ENCODE measurements at places on chromosomes 4 and X.

- DNase-seq = no peak
Observed at GRCh38 chrX:45697591-45697990, 496.9 kb upstream of the DIPK2B start.

DNA sequence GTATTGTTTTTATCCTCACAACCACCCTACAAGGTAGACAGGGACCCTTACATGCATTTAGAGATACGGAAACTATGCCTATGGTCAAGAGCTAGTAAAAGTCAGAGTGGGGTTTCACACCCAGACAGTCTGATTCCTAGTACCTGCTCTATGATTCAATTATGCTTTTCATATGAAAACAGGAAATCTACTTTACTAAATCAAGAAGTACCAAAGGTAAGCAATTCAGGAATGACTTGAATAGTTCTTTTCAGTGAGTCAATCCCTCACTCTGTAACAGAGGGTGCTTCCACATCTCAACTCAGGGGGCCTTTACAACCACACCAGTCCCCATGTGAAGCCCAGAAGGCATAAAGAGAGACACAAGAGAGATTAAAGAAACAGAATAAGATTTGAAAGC is 191.4 kb downstream of the PPP3CA start:
- no peak for DNase-seq

GRCh38 chr4:15144967-15145295 is 142.7 kb downstream of the CPEB2 start:
- no peak for DNase-seq

- DNase-seq = no peak
Observed at GRCh38 chrX:24463077-24463476, 2.0 kb upstream of the PDK3 start.

DNA sequence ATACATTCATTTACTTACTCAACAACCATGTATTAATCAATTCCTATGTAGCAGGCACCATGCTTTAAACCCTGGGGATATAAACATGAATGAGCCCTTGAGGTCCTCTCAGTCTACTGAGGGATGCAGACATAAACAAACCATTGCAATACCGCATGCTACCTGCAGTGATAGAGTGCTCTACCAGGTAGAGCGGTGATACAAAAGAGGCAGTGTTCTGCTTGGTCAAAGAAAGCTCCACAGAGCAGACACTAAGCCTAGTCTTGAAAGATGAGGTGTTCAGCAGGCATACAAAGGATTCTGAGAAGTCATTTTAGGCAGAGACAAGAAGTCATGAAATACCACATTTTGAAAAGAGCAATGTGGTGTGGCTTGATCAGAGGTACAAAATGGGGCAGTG is 26.9 kb upstream of the AMOT start:
- DNase-seq = no peak

- no peak for DNase-seq
Observed at GRCh38 chrX:5857232-5857631, 371.4 kb downstream of the NLGN4X start.

DNA sequence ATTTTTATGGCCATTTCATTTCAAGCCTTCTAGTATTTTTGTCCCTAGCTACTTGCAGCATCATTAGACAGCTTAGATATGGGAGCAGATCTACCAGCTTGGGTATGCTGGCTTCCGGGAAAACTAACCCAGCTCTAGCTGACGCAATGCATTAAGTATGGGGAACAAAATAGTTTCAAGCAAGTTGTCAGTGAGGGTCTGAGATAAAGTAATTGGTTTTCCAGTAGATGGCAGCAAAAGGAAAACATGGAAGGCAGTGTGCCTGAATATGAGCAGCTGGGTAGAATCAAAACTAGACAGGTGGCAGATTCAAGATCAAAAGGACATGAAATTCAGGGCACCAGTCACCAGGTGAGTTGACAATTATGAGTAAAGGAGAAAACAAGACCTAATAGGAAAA is 340.9 kb upstream of the CTSO start:
- DNase-seq = peak; percentile 11

GRCh38 chrX:37781814-37782213 is 2.0 kb downstream of the CYBB start:
- no peak for DNase-seq

GRCh38 chr4:26020083-26020668 is 106.2 kb downstream of the SMIM20 start:
- no peak for DNase-seq

DNA sequence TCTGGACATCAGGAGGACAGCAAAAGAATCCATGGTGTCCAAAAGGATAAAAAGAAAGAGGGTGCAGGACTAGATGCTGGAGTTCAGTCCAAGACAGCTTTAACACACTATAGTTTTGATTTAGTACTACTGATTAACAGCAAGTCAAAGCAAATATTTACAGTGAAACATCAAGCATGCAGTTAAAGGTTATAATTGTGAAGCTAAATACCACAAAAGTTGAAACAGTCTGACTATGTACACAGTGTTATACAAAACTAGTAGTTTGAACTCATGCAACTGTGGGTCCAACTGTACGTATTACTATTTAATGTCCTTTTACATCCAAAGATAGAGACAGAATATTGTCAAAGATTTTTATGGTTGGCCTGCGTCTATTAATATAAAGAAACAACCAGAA is 57.6 kb downstream of the CHIC2 start:
- no peak for DNase-seq

- DNase-seq = no peak
Observed at GRCh38 chr4:110682311-110682710, 59.4 kb upstream of the PITX2 start.

GRCh38 chr4:172868271-172868670 is 300.3 kb upstream of the GALNT7 start:
- no peak for DNase-seq

DNA sequence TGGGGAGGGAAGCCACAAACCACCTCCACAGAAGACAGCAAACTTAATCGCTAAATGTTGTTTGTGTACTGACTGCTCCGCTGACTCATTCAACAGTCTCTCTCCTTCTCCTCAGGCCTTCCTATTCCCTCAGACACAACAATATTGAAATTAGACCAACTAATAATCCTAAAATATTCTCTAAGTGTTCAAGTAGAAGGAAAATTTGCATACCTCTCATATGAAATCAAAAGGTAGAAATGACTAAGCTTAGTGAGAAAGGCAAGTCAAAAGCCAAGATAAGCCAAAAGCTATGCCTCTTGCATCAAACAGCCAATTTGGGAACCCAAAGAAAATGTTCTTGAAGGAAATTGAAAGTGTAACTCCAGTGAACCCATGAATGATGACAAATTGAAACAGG is 75.7 kb upstream of the ARHGAP24 start:
- no peak for DNase-seq

- no peak for DNase-seq
Observed at GRCh38 chr4:35125995-35126712, 1118.2 kb downstream of the ARAP2 start.

DNA sequence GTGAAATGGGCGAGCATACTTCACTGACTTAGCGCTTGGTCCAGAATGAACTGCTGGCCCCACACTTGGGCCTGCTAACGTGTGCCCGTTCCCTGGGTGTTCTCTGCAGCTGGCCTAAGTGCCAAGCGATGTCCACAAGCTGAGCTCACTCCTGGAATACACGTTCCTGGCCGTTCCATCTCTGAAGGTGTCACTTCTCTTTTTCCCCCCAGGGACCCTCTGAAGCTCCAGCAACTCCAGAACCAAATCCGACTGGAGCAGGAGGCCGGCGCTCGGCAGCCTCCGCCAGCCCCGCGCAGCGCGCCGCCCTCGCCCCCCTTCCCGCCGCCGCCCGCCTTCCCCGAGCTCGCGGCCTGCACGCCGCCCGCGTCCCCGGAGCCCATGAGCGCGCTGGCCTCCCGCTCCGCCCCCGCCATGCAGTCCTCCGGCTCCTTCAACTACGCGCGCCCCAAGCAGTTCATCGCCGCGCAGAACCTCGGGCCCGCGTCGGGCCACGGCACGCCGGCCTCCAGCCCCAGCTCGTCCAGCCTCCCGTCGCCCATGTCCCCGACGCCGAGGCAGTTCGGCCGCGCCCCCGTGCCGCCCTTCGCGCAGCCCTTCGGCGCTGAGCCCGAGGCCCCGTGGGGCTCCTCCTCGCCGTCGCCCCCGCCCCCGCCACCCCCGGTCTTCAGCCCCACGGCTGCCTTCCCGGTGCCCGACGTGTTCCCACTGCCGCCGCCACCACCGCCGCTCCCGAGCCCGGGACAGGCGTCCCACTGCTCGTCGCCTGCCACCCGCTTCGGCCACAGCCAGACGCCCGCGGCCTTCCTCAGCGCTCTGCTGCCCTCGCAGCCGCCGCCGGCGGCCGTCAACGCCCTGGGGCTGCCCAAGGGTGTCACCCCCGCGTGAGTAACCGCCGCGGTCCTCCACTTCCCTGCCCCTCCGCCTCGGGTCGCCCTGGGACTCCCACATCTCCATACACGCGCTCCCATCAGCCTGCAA is 132.3 kb downstream of the CBR4 start:
- peak; percentile 82 for DNase-seq

DNA sequence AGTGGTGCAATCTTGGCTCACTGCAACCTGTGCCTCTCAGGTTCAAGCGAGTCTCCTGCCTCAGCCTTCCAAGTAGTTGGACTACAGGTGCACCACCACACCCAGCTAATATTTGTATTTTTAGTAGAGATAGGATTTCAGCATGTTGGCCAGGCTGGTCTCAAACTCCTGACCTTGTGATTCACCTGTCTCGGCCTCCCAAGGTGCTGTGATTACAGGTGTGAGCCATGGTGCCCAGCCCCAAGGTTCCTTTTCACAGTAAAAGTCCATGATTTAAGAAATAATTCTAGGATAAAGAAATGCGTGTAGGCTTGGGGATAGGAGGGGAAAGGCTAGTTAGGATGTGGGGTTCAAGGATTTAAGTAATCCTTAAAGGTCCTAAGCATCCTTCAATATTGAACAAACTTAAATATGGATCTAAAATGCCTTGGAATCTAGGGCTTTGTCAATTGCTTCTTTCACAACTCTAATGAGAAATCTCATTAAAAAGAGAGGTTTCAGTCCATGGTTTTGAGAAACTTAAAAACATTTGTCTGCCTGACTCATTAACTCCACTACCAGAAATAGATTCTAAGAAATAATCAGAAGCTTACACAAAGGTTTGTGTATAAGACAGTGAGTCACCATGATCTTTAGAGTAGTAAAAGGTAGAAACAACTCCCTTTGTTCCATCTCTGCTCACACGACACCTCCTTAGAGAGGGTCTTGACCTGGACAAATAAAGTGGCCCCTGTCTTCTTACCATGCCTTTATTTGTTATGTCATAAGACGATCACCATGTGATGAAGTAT is 203.2 kb downstream of the PTTG2 start:
- no peak for DNase-seq

GRCh38 chr4:134328741-134329140 is 127.2 kb upstream of the PABPC4L start:
- DNase-seq = no peak

DNA sequence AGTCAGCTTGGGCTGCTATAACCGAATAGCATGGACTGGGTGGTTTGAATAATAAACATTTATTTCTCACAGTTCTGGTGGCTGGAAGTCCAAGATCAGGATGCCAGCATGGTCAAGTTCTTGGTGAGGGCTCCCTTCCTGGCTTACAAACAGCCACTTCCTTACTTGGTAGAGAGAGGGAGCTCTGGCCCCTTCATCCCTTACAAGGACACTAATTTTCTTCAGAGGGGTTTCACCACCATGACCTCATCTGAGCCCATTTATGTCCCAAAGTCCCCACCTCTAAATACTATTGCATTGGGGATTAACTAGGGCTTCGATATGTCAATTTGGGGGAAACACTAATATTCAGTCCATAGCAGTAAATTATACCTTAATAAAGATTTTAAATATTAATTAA is 61.8 kb downstream of the CLNK start:
- peak; percentile 33 for DNase-seq

DNA sequence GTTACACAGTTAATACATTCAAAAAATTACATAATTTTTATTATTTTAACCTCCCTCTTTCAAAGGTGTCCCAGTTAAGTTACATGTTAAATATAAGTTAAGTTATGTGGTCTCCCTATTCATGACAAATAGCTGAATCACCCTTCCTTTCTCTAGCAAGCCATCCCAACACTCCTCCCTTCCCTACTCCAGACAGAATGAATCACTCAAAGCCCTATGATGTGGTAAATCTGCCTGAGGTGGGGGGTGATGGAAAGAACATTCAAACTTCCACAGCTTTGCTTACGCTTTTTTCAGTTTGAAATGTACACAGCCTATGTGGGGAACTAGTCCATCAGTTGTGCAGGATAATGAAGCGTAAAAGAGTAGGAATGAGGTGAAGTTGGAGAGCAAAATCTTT is 90.2 kb downstream of the CXCL13 start:
- DNase-seq = no peak

DNA sequence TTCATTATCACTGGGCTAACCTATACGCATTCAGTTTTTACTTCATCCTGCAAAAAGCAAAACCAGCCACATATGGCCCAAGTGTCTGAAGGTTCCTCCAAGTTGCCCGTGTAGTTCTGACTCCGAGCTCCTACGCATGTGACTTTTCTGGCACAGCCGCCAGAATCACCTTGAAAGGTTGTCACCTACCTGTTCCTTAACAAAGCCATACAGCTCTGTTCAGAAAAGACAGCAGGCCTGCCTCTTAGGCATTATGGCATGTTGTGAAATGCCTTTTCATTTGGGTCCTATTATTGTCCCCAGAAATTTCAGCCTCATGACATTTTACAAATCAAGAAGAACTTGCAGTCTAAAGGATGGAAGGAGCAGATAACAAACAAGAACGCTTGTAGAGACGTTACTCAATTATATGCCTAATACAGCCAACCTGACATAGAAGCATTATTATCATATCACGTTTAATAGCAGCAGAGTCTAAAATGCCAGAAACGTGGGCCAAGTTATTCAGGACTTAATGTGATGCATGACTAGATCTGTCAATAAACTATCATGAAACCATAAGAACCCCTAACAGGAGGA is 118.5 kb downstream of the RBM47 start:
- DNase-seq = no peak

DNA sequence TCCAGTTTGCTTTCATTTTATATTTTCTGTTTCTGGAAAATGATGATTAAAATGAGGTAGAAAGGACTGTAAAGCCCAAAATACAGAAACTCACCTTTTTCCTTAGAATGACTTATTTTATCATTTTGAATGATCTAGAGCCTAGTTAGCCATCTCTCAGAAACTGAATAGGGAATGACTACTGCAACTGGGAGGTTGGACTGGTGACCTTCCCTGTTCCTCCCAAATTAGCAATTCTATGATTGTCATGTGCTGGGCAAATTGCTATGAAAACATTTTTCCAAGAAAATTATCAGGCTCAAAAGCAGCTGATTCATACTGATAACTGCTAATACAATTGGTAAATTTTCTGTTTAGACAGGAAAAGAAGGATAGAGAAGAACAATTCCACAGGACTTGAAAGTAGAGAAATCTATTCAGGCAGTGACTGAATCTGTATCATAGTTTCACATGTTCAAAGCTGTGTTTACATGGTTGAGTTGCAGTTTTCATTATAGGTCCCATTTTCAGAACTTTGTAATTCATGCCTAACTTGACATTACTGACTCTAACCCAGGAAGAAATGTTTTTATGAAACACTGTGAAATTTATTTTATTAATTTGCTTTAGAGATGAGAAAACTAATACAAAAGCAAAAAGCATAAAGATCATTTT is 43.4 kb upstream of the SEC24B start:
- DNase-seq = no peak

All from WERI-Rb-1 (cell line).